ENCODE measurements at places on chromosomes 5 and 9.

GRCh38 chr5:134143431-134143830 is 28.9 kb downstream of the TCF7 start:
- no peak for DNase-seq

DNA sequence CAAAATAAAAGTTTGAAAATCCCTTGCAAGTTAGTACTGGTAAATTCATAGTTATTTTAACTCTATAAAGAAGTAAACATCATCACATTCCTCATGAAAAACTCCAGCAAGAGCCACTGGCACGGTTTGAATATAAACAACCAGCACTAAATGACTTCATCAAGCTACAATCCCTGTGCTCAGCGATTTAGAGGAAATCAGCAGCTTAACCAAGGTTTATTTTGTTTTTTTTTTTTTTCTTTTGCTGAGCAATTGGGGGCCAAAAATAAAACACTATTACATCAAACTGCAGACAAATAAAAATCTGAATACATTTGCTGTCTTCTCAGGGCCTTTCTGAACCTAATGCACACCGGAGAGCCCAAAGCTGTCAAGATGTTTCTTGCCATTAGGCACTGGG is 106.2 kb upstream of the SLC24A2 start:
- DNase-seq = no peak

- no peak for DNase-seq
These were observed 61.7 kb downstream of the CDC14B start for GRCh38 chr9:96557921-96558320.

DNA sequence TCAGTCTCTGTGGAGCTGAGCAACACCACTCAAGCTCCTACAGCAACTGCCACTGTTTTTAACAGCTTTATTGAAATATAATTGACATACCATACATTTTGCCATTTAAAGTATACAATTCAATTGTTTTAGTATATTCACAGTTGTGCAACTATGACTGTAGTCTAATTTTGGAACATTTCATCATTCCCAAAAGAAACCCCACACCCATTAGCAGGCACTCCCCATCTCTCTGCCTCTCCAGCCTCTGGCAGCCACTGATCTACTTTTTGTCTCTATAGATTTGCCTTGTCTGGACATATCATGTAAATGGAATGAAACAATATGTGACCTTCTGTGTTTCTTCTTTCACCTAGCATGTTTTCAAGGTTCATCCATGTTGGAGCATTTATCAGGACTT is 43.5 kb downstream of the RUSC2 start:
- no peak for DNase-seq

DNA sequence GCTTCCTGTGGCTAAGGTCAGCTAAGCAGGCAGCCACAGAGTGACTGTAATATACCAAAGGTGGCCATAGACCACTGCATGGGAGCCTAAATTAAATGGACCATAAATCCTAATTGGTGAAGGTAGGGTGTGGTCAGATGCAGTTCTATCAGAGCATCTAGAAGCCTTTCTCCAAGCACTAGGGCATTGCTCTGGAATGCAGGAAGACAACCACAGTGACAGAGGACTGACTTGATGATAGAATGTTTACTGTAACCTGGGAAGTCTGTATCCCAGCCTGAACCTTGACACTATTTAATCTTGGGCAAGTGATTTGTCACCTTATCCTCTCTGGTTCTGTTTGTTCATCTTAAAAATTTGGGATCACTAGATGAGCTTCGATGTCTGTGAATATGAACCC is 2.3 kb downstream of the FBXO38 start:
- DNase-seq = no peak

- peak; percentile 51 for DNase-seq
These were observed 89.9 kb upstream of the TXNDC8 start for GRCh38 chr9:110427497-110428104.

DNA sequence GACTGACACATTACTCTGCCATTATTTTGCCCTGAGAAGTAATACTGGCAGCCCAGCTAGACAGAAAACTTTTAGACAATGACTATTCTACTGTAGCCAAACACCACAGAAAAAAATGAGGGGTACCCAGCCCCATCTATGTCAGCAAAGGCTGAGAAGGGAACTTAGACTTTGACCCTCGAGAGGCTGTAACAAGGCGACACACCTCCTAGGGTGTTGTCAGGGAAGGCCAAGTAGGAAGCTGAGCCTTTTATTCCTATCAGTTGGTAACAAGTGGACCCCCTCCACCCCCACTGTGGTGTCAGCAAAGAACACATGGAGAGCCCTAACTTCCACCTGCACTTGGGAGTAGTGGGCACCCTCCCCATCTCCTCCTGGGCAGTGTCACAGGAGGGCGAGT is 55.6 kb downstream of the SPTLC1 start:
- DNase-seq = no peak

GRCh38 chr9:7284117-7284516 is 515.5 kb downstream of the DMAC1 start:
- DNase-seq = no peak

DNA sequence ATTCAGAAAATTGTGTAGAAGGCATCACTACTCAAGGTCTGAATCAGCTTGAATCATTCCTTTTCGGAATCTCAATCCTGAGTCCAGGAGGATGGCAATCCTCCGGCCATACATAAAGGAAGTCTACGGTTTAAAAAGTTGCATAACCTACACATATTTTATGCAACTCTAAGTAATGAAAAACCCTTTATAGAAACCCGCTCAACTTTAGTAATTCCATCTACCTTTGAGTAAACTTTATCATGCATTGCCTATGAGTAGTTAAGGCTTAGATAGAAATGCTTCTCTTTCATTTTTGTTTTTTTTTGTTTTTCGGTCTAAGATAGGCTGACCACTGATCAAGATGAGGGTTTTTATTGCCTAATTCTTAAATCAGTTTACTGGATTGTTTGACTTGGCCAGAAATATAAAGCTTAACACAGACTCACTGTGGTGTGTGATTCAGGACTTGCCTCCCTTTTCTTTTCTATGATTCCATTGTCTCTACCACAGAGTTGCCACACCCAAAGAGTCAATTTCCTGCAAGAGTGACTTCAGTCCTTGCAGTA is 85.0 kb downstream of the LURAP1L start:
- no peak for DNase-seq

- no peak for DNase-seq
These were observed 10.3 kb downstream of the NINJ1 start for GRCh38 chr9:93123561-93124283.

DNA sequence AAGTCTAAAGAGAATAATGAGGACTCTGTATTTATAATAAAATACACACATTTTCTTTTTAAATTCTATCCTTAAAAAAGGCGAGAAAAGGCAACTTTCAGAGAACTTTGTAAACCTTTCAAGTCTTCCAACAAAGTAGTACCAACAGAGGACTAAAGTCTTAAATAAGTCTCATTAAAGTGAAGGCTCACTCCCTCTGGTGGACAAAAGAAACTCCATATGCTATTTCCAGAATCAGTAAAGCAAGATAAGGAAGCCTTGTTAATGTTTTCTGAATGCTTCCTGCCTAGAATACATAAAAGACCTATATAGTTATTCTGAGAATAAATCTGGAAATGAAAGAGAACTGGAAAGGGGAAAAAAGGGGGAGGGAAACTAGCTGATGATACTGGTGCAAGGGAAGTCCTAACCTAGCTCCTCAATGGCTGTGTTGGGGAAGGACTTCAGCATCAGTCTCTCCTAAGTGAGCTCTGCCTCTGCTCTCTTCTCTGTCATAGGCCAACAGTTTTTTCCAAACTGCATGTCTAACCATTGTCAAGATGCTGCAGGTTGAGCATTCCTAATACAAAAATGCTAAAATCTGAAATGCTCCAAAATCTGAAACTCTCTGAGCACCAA is 7.2 kb downstream of the HMGCS1 start:
- DNase-seq = no peak

GRCh38 chr5:37248421-37248969 is 681 bp downstream of the CPLANE1 start:
- DNase-seq = no peak

DNA sequence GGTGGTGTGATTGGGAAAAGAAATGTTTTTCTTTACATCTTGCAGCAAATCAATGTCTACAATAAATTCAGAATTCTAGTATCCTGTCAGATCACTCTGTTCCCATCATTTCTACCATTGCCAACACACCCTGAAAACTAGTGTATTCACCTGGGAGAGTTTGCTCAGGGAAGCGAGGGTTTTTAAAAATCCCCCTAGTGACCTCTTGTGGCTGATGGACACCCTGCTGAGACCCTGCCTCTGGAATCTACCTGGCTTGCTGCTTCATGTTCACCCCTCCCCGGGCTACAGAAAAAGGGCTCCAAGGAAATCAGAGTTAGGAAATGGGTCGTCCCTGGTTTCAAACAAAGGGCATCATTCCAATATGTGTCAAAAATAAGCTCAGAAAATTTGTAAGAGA is 21.4 kb upstream of the ALDOB start:
- no peak for DNase-seq

DNA sequence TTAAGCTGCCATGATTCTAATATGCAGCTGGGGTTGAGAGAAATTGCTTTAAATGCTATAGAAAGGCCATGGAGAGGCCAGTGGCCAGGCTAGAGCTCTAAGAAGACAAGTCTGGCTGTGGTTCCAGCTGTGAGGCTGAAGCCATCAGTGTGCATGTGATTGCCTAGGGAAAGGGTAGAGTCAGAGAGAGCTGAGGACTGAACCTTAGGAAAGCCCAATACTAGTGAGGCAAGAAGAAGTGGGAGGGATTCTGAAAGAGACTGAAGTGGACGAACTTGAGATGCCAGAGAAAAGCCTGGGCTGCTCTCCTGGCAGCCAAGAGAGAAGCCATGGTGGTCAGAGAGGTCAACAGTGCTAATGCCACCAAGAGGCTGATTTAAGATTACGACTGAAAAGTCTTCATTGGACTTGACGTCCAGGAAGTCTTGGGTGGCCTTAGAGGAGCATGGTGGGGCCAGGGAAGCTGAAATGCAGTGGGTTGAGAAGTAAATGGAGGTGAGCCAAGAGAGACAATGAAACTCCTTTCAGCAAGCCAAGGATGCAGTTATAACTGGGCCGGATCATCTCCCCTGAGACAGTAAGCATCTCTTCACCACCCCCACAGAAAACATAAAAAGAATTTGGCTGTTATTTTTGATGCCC is 133.2 kb downstream of the TMEM174 start:
- DNase-seq = no peak

DNA sequence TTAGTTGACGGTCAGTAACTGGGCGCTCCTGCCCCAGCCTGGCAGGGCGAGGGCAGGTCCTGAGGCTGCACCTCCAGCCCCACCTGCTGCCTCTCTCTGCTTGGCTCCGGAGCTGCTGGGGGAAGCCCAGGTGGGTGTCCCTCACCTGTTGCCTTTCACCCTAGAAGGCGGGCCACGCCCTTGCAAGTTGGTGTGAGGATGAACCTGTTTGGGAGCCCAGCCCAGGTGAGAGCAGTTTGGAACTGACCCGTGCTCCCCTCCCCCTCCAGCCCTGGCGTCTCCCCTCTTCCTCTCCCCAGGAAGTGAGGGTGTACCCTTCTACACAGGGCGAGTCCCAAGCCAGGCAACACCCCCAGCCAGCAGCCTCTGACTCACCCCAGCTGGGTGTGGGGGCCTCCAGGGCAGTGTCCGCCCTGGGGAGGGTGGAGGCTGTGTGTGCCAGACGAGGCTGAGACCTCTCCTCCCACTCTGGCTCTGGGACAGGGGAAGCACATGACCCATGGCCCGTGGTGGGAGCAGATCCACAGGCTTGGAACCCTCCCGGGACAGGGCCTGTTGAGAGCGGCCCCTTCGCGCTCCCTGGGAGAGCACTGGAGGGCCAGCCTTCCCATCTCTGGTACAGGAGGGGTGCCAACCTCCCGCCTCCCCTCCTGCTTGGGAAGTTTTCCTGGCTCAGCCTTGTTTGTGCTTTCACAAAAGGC is 10.4 kb downstream of the LRRC8A start:
- DNase-seq = no peak

DNA sequence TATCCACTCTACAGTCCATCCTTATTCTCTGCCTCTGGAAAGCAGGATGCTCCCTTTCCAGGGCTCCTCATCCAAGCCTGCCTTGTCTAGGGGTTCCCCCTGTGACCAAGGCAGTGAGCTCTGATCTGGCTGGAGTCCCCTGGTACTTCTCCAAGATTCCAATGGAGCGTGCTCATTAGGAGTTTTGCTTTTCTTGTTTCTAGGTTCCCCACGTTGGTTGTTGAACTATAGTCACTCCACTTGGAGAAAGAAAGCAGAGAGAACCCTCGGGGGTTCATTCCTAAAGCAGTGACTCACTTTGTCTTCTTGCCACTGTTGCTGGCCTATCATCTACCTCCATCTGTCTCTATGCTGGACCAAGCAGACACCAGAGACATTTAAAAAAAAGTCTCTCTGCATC is 192.6 kb downstream of the TLE4 start:
- DNase-seq = no peak

DNA sequence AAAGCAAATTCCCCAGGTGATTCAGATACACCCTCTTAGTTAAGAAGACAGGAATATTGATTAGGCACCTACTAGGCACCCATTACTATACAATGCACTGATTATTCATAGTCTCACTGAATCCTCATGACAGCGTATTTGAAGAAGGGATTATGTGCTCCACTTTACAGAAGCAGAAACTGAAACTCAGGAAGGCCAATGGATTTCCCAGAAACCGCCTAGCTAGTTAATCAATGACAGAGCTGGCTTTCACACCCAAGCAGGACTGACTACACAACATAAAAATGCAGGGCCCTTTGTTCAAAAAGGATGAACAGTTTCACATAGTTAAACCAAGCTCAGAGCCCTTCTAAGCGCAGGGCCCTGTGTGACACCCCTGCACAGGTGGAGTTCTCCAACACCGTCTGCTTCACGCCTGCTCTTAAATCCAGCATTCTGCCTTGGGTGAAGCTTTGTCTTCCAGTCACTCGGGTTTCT is 117.3 kb downstream of the TTLL11 start:
- DNase-seq = no peak

DNA sequence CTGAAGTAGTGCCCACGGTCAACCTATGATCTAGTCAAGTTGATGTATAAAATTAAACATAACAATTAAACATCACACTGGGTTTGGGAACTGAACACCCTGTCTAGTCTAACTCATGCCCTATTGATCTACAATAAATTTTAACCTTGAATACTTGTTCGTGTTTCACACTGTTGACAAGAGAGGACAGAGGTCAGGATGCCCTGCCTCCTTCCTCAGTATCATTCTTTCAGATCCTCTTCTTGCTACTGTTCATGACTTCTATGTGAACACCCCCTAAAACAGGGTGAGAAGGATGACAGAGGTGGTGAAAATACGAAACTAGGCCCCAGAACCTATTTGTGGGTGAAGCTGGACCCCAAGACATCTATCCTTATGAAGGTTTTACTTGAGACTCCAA is 8.1 kb upstream of the MAT2B start:
- no peak for DNase-seq

GRCh38 chr5:38821679-38822078 is 24.1 kb upstream of the OSMR start:
- DNase-seq = no peak

DNA sequence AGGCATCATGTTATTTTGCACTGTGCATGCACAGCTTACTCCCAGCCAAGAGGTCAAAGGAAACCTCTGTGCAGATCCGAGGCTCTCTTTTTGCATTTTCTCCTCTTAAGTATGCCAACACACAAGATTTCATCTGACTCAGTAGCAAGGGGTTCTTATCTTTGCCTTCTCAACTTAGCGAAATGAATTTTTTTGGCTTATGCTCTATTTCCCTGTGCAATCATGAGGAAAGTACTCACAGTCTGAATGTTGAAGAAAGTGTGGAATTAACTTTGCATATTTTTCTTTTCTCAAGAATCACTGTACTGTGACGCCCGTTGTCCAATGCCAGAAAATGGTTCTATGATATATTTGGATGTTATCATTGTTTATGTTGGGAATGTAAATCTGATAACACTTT is 173.5 kb upstream of the FBXL7 start:
- no peak for DNase-seq
